ENCODE measurements at places on chromosomes 11 and 22. TPM values are rescaled to one million over a fixed set of nuclear protein-coding genes. Genes with fewer than 3 reads are reported as not detected.

GRCh38 chr11:117510646-117511045 is 183.0 kb downstream of the CEP164 start:
- no peak for DNase-seq

Gene SWAP70
- total RNA-seq: 4.7 TPM

Gene TBX10
- not detected for total RNA-seq

DNA sequence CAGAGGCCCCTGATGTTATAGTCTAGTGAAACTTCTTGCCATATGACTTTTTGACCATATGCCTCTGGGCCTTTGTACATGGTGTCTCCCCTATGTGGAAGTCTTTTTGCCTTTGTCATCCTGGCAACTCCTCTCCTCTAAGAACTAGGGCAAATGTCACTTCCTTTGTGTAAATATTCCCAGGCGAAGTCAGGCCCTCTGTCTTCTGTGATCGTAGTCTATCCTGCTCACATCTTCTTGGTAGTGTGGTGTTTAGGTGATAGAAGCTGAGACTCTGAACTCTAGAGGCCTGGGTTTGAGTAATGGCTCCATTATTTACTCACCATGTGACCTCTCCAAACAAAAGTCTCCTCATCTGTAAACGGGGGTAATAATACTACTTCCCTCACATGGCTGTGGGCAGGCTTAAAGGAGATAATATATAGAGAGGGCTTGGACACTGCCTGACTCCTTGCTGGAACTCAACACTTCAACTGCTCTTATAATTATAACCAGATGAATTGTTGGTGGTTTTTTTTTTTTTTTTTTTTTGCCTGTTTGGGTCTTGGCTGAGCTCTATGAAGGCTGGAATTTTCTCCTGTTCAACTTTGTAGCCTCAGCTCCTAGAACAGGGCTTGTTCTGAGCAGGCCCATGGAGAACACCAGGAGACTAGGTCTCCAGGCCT is 43.8 kb downstream of the INSC start:
- no peak for DNase-seq

DNA sequence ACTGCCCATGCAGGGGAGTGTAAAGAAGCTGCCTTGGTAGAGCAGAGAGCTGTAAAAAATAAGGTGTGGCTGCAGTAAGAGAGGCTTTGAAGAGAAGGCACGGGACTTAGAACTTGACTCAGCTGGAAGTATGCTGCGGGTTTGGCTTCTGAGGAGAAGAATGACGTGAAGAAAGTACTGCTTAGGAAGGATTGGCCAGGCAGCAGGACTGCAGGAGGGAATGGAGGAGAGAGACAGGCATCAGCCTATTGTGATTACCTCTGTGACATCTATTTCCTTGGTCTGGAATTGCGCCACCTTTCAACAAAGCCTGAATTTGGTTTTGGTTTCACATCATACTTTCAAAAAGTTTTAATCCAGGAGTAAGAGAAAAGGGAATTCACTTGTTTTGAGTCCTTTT is 22.5 kb downstream of the PRRG4 start:
- no peak for DNase-seq

GRCh38 chr11:70205766-70206165 is 2.7 kb downstream of the FADD start:
- DNase-seq: no peak

Gene RBM7
- total RNA-seq: 35.8 TPM

GRCh38 chr11:71936825-71937224 is 8.0 kb downstream of the RNF121 start:
- DNase-seq: no peak

- DNase-seq: no peak
These were observed 19.8 kb downstream of the SCGB1A1 start for GRCh38 chr11:62438641-62439040.

Gene ASCL2
- not detected for total RNA-seq

DNA sequence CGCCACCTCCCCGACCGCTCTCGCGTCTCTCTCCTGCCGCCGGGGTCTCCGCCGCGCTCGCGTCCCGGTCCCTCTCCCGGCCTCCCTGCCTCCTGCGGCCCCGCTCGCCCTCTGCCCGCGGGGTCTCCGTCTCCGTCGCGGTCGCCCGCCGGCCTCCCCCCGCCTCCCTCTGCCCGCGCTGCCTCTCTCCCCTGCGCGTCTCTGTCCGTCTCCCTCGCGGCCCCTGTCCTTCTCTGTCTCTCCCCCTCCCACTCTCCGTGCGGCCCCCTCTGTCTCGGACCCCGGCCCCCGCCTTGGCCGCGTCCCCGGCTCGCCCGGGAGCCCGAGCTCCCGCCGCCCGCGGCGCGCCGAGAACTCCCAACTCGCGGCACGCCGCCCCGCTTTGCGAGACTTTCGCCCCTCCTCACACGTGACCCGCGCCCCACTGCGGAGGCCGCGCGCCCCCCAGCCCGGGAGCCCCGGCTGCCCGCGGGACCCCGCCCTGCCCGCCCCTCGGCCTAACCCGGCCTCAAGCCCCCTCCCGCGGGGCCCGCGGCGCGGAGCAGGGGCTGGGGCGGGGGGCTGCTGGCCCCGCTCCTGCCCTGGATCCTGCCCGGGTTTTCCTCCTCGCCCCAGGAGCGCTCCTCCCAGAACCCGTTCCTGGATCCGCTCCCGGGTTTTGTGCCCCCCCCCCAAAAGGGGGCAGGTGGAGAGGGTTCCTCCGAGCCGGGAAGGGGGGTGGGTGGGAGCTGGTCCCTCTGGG is 702 bp upstream of the KCNJ4 start:
- DNase-seq: no peak

Gene BEST1
- total RNA-seq: 0.26 TPM

Gene STARD10
- 23.0 TPM for total RNA-seq

DNA sequence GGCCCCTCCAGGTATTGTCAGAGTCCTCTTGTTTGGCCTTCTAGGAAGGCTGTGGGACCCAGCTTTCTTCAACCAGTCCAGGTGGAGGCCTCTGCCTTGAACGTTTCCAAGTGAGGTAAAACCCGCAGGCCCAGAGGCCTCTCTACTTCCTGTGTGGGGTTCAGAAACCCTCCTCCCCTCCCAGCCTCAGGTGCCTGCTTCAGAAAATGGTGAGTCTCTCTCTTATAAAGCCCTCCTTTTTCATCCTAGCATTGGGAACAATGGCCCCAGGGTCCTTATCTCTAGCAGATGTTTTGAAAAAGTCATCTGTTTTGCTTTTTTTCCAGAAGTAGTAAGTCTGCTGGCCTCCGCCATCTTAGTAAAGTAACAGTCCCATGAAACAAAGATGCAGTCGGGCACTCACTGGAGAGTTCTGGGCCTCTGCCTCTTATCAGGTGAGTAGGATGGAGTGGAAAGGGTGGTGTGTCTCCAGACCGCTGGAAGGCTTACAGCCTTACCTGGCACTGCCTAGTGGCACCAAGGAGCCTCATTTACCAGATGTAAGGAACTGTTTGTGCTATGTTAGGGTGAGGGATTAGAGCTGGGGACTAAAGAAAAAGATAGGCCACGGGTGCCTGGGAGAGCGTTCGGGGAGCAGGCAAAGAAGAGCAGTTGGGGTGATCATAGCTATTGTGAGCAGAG is at the start of gene CD3E:
Gene CD3E, plus strand, starts transcription at position 163 of the 681 bp plus-strand sequence. Its CDS starts 223 bp downstream, at position 386.
- peak; percentile 80 for DNase-seq

- DNase-seq: no peak
These were observed 38.6 kb upstream of the SC5D start for GRCh38 chr11:121253951-121254350.

- no peak for DNase-seq
These were observed 7.5 kb downstream of the POU2AF3 start for GRCh38 chr11:111305876-111306275.

Gene MMP11
- 0.79 TPM for total RNA-seq
